ENCODE measurements at places on chromosomes 5 and 9. TPM values are rescaled to one million over a fixed set of nuclear protein-coding genes. Genes with fewer than 3 reads are reported as not detected.

- peaks cover 19% of the 10 kb centered on the region for H3K27me3 ChIP-seq
- H3K36me3 ChIP-seq = no peaks in the 10 kb centered on the region
- DNase-seq = no peak
Measured at GRCh38 chr9:27586304-27586703, 13.0 kb upstream of the C9orf72 start.

CCDC187 gene
- not detected for total RNA-seq

GRCh38 chr9:2816476-2817141, 27.3 kb downstream of the PUM3 start:
- H3K4me1 ChIP-seq = peaks cover 2% of the 10 kb centered on the region
- no peak for DNase-seq
- H3K36me3 ChIP-seq = peaks cover 51% of the 10 kb centered on the region

MEIKIN gene
- not detected for total RNA-seq

DNA sequence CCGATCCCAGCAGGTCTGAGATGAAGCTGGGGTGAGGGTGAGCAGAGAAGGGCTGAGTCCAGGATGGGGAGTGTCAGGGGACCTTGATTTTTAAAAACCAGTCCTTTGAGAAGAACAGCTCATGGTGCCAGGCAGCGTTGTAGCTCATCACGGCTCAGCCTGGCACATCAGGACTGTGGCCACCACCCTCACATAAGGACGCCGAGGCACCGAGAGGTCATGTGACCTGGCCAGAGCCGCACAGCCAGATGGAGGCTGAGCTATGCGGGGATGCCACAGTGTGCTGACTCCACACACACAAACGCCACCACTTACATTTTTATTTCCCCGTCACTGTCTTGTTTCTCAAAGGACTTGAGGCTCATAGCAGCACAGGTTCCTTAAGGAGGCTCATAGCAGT, 32.9 kb upstream of the CEP72 start:
- peaks cover 40% of the 10 kb centered on the region for H3K27me3 ChIP-seq
- no peaks in the 10 kb centered on the region for H3K4me1 ChIP-seq
- DNase-seq = no peak
- no peak overlapping the region for H3K4me3 ChIP-seq
- H3K27ac ChIP-seq = no peak overlapping the region
